ENCODE measurements at places on chromosomes 3 and 15. TPM values are rescaled to one million over a fixed set of nuclear protein-coding genes. Genes with fewer than 3 reads are reported as not detected.

DNA sequence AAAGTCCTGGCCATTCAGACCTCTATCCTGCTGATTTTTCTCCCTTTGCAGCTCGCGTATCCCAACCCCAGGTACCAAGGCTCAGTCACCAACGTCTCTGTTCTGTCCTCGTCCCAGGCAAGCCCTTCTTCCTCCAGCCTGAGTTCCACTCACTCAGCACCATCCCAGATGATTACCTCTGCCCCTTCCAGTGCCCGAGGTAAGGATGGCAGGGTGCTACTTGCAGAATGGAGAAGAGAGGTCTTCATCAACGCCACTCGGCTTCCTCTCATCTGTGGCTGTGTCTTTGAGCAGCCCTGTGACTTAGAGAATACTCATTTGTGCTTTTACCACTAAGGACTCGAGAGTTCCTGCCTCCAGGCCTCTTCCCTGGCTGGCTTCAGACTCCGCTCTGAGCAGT lies 22.6 kb upstream of the MANF start:
- no peak for DNase-seq

GRCh38 chr3:29293421-29293820 lies 12.6 kb downstream of the RBMS3 start:
- no peak for DNase-seq

The MORC1 gene
- polyA plus RNA-seq: 0.42 TPM

The SEMA6D gene
- 31.5 TPM for polyA plus RNA-seq

- DNase-seq: no peak
Observed at GRCh38 chr3:48429960-48430707, at the start of gene PLXNB1. TSS of gene PLXNB1 (minus strand) at chr3:48430086. CDS start at chr3:48424611, 5,475 bp downstream.

The CFAP44 gene
- 30.7 TPM for polyA plus RNA-seq

GRCh38 chr15:96701443-96701842 lies 370.9 kb downstream of the NR2F2 start:
- DNase-seq: no peak

DNA sequence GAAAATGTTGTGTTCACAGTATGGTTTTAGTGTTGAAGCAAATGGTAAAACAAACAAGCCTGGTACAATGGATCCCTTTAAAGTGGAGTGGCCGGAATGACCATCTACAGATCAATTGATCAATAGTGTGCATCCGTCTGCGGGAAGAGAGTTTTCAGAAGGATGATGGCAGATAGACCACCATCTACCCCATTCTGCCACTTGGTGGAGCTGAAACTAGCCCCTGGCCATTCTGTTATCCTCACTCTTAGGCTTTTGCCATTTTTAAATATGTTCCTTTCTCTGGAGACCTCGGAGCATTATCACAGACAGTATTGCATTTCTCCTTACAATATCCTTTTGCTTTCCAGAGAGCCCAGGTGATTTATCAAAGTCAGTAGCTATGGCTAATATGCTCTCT lies 258.9 kb upstream of the CFAP20DC start:
- no peak for DNase-seq

- no peak for DNase-seq
Observed at GRCh38 chr3:116001151-116001621, 377.9 kb downstream of the GAP43 start.

GRCh38 chr3:15934389-15935195 lies 136.8 kb upstream of the ANKRD28 start:
- DNase-seq: no peak

The SEMA5B gene
- polyA plus RNA-seq: 30.1 TPM

DNA sequence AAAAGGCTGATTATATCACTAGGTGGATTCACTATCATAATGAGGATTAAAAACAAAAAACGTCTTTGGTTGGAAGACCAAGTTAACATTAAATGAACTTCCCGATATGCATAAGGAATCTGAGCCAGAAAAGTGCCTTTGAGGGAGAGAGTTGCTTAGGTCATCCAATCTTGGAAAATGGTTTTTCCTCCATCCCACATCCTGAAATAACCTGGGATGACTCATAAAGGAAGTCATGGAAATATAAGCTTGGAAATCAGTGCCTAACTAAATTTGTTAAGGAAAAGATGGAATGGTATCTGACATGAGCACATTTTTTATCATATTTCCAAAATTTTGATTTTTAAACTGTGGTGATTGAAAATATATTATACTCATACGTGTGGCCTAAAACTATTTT lies 66.0 kb downstream of the KBTBD8 start:
- DNase-seq: no peak

- no peak for DNase-seq
Observed at GRCh38 chr3:12409684-12410596, 74.3 kb upstream of the TSEN2 start.

DNA sequence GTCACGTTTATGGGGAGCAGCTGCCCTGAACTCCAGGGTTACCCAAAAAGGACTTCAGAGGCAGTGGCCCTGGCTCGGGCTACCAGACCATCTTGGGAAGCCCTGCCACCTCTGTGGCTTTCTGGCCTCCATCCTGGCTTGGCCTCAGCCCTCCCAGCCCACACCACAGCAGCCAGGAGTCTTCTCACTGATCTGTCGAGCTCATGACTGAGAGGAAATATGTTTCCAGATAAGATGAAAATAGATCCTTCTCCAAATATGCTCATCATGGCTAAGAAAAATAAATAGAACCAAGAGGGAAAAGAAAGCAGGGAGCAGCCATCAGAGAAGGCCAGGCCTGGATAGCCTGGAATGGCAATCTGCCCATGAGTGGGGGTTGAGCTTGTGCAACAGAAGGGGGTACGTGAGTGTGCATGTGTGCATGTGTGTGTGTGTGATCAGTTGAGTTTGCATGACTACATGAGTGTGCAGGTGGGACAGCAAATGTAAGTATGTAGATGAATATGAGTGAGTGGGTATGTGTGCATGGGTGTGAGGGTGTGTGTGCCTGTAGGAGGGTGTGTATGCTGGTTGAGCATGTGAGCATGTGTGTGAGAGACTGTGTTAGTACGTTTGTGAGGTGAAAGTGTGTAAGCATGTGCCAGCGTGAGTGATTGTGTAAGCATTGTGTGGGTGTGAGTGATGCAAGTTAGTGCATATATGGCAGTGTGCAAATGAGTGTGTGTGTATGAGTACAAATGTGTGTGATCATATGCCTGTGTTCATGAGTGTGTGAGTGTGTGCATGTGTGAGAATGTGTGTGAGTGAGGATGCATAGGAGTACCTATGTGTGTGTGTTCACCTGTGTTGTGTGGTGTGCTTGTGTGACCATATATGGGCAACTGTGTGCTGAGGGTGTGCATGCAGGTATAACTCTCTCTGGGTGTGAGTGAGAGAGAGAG lies 9.9 kb upstream of the RFT1 start:
- no peak for DNase-seq

DNA sequence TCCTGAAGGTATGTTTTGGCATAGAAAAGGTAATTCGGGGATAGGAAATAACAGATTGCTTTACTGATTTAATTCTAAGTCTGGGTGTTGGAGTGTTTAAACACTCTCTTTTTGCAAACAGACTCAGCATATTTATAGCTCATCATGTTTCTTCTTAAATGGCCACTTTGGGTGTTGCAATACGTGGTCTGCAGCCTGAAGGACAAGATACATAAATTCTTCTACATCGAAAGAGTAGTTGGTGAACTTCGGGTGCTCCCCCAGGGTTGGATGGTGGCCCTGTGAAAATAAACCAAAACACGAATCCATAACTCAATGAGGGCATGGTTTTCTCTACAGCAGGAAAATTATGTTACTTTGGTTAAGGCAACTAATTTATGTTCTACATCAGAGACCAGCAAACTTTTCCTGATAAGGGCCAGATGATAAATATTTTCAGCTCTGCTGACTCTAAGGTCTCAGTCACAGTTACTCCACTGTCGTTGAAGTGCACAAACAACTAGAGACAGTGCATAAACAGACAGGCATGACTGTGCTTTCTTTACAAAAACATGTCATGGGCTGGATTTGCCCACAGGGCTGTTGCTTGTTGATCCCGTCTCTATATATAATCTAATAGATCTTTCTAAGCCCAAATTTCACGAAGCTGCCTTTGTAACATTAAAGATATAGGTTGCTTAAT lies 35.9 kb downstream of the EOGT start:
- no peak for DNase-seq

The SERINC4 gene
- not detected for polyA plus RNA-seq

GRCh38 chr3:29759411-29760225 lies 478.7 kb downstream of the RBMS3 start:
- DNase-seq: no peak

DNA sequence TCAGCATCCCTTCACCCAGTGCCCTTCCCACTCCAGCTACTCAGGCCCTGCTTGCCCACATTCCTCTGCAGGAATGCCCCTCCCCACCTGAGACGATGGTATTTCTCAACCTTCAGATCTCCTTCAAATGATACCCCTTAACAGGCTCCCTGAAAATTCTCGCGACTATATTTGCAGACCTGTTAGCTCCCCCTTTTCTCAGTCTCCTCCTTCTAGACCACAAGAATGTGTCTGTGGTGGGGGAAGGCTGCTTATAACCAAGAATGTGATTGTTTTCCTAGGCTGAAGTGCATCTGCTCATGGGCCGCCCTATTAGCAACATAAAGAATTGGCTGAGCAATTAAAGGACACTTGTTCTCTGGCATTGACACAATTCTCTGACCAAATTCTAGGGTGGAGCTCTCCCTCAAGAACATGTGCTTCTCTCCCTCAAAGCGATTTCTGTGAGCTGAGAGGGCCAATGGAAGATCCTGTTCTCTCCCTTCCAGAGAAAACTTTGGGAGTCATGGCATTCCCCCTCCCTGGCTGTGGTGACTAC lies 19.1 kb upstream of the LIMD1 start:
- no peak for DNase-seq

The KNL1 gene
- polyA plus RNA-seq: 14.6 TPM

DNA sequence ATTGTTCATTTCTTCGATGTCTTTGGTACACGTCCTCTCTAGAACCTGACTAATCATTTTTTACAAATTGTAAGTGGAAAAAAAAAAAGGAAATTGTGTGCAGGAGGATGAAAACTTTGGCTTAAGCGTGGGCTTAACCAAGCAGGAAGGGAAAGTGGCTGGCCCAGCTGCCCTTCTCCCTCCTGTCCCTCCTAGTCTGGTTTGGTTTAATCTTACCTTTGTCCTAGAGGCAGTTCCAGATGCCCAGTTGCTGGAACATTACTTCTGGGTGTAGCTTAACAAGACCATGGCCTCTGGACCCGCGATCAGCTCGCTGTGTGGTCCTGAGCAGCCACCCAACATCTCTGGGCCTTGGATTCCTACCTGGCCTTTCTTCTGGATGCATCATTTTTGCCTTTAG lies 15.4 kb downstream of the PAQR5 start:
- no peak for DNase-seq

The ACP3 gene
- 67.5 TPM for polyA plus RNA-seq

DNA sequence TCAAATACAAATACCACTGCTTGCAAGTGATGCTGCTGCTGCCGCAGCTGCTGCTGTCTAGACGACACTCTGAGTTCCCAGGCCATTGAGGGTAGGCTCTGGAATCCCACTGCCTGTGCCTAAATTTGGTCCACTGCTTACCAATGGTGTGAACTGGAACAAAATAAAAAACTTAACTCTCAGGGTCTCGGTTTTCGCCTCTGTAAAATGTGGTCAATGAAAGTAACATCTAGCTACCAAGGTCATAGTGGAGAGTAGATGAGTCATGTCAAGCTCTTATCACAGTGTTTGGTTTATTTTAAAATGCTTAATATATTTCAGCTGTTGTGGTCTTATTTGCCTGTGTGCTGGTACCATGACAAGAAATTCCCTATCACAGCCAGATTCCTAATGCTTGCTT lies 299.3 kb downstream of the CLSTN2 start:
- DNase-seq: no peak

- DNase-seq: no peak
Observed at GRCh38 chr3:133935843-133936769, 40.4 kb upstream of the RAB6B start.

DNA sequence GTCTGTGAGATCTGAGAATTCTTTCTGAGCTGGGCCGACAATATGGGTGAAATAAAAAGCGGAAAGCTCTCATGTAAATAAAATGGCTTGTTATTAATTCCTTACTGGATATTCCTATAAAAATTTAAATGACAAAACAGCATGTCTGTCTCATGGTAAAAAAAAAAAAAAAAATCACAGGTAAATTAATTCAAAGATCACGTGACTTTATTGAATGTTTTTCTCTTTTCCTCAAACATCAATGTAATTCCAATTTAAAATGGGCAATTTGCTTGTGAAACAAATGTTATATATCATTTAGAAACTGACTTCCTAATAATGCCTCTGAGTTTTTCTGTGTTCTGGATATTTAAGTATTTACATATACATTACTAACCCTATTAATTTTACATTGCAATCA lies 280.3 kb downstream of the NR2F2 start:
- no peak for DNase-seq

- no peak for DNase-seq
Observed at GRCh38 chr3:175702956-175703355, 843.8 kb downstream of the NAALADL2 start.

GRCh38 chr3:196159952-196160804 lies 51.0 kb downstream of the ZDHHC19 start:
- DNase-seq: no peak

GRCh38 chr15:70831094-70831911 lies 22.7 kb downstream of the LARP6 start:
- no peak for DNase-seq

DNA sequence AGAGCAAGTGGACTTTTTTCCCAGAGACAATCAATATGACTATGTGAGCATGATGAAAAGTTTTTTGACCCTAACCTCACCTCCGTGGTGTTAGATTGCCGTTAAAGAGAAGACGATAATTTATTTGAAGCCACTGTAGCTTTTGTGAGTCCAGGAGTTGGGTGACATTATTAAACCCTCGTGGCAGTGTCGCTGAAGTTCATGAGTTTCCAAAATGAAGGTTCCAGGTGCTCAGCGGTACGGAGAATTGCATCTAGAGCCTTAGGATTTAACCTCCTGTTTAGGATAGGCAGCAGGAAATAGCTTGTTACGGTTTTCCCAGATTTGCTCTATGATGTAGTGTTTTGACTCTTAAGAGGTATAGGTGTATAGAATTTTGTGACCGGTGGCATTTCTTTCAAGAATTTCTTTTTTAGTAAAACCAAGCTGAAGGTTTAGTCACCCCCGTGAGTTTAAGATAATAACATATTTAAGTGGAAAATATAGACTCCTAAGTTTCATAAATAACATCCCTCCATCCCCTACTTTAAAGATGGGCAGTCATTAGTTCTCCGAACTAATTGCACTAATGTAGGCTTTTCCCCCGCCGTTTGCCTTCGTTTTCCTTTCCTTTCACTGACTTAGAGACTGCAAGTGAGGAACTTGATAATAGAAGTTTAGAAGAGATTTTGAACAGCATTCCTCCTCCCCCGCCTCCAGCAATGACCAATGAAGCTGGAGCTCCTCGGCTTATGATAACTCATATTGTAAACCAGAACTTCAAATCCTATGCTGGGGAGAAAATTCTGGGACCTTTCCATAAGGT lies 2.0 kb downstream of the SMC4 start:
- DNase-seq: peak; percentile 50

DNA sequence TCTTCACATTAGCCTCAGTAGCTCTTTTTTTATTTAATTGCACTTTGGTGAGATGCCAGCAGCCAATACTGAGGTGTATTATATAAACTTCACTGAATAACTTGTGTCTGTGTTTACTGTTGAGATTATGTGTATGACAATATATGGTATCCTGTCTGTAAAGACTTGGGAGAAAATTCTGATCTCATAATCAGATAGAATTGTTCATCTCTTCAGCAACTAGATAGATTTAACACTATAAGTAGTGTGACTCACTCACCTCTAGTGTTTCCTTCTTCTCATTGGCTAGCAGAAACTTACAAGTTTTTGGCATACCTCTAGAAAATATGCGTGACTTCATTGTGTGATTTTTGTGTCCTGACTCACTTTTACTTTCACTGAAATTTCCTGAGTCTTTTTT lies 67.6 kb upstream of the TGFBR2 start:
- DNase-seq: no peak

Data from left renal cortex interstitium (tissue), 4 donors.